Femur (tissue), 1 donor: ENCODE measurements at places on chromosomes 5 and 9.
A peak's percentile ranks its signal among the peaks of the same experiment; 100 is the strongest.

GRCh38 chr5:36897616-36898015, 21.0 kb downstream of the NIPBL start:
- no peak for DNase-seq

- no peak for DNase-seq
Observed at GRCh38 chr5:64292611-64293215, 127.1 kb downstream of the RNF180 start.

- DNase-seq = no peak
Observed at GRCh38 chr5:172364773-172365172, 81.2 kb upstream of the UBTD2 start.

GRCh38 chr5:107671742-107672210, 1.0 kb upstream of the EFNA5 start:
- no peak for DNase-seq

DNA sequence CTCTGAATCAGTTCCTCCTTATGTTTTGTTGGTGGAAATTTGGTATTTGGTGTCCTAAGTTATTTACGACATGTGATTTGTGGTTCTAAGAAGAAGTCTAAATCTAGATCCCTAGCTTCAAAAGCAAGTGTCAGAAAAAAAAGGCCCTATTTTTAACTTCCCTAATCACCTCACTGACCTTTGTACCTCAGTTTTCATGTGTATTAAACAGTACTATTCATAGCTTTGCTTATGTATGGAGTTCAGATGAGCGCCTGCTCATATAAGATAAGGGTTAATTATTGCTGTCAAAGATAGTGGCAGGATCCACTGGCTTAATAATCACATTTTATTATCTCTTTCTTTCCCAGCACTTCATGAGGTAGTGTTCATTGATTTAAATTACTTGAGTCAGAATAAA, 318.2 kb downstream of the PARP8 start:
- DNase-seq = no peak

- DNase-seq = no peak
Observed at GRCh38 chr5:50905996-50906570, 239.6 kb downstream of the PARP8 start.

DNA sequence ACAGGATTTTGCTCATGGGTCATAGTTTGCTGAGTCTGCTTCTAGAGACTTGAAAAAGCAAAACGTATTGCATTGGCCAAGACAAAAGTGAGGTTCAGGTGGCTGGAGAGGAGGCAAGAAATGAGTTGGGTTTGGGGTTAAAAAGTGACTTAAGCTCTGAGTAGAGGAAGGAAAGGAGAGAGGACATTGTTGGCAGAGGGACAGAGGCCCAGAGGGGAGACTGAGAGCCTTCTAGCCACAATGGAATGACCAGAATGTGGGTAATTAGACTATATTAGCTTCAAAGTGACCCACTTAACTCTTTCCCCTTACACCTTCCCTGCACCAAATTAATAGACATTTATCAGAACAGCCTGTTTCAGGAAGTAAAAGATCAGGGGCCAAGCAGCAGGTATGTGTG, 188.4 kb downstream of the ZNF462 start:
- DNase-seq = no peak

DNA sequence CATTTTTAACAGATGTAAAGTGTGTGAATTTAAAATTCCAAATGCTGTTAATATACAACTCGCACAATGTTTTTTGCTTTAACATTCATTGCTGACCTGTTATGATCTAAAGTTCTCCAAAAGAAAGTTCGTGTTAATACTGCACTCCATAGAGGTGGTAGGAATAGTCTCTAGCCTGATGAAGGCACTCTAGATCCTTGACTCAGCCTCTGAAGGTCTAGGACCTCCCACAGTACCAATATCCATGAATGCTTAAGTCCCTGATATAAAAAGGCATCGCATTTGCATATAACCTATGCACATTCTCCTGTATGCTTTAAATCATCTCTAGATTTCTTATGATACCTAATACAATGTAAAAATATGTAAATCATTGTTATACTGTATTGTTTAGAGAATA, 213.6 kb downstream of the EFNA5 start:
- no peak for DNase-seq

GRCh38 chr5:179438011-179438441, 92.8 kb upstream of the ADAMTS2 start:
- DNase-seq = no peak

- peak; percentile 31 for DNase-seq
Observed at GRCh38 chr9:123081824-123082223, 48.4 kb downstream of the GPR21 start.

- DNase-seq = no peak
Observed at GRCh38 chr9:121738411-121738810, 87.0 kb downstream of the DAB2IP start.

DNA sequence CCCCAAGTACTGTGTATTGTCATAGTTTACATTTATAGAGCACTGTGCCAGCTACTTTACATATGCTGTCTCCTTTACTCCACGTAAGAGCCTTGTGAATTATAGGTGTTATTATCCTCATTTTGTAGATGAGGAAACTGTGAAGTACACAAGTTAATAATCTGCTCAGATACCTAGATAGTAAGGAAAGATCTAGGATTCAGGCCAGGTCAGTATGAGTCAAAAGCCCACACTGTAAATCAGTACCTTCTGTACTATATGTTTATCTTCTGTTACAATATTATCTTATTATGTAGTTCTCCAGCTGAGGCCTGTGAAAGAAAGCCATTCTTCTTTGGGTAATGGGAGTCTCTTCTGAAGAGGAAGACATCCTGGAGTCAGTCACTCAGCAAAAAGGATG, 72.4 kb upstream of the TLX3 start:
- DNase-seq = no peak

- DNase-seq = no peak
Observed at GRCh38 chr9:88540251-88540763, 5.3 kb downstream of the NXNL2 start.

DNA sequence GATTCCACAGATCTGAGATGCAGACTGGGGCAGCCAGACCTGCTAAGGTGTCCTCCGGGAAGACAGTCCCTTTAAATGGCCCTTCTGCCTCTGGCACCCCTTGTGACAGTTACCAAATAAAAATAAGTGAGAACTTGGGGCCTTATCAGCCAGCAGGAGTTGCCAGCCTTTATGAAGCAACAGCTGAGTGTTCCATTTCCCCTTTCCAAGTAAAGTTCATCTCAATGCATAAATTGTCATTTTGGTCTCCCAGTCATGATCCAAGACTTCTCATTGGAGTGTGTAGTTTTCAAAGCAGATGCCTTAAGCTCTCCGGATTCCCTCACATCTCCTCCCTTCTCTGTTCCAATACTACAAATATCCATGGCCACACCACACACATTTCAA, 4.1 kb downstream of the PTCH1 start:
- no peak for DNase-seq

DNA sequence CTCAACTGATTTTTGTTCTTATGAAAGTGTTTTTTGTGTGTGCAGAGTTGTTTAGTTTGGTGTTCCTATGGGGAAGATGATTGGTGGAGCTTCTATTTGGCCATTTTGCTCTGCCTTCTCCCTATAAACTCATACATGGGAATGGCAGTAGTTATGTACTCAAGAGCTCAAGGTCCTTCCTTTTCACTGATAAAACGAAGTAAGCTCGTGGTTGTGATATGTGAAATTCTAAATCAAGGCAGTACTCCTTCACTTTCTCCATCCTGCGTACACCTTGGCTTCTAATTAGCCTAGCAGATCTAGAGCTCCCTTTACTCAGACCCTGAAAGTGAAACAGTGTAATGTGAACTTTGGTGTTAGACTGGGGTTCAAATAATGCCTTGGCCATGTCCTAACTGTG, 159.3 kb upstream of the TNC start:
- DNase-seq = no peak

DNA sequence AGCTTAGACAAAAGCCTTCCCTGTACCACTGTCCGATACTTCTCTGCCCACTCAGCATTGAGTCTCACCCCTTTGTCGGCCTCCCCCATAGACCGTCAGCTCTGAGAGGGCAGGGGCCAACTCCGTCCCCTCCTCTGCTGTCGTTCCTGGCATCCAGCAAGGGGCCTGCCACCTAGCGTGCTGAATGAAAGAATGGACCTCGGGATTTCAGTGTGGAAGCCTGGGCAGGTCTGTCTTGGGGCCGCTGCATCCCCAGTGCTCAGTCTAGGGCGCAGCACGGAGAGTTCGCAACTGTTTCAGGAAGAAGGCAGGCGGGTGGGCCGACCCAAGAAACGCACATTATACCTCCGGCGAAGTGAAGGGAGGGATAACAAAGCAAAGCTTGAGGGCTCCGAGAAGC, 1.5 kb upstream of the TOR1B start:
- DNase-seq = no peak

GRCh38 chr5:149852641-149853330, 91.8 kb downstream of the PDE6A start:
- DNase-seq = peak; percentile 75

GRCh38 chr9:74742792-74743730, 144.7 kb downstream of the TRPM6 start:
- DNase-seq = no peak

GRCh38 chr9:93532141-93532540, 44.2 kb upstream of the PHF2 start:
- no peak for DNase-seq

DNA sequence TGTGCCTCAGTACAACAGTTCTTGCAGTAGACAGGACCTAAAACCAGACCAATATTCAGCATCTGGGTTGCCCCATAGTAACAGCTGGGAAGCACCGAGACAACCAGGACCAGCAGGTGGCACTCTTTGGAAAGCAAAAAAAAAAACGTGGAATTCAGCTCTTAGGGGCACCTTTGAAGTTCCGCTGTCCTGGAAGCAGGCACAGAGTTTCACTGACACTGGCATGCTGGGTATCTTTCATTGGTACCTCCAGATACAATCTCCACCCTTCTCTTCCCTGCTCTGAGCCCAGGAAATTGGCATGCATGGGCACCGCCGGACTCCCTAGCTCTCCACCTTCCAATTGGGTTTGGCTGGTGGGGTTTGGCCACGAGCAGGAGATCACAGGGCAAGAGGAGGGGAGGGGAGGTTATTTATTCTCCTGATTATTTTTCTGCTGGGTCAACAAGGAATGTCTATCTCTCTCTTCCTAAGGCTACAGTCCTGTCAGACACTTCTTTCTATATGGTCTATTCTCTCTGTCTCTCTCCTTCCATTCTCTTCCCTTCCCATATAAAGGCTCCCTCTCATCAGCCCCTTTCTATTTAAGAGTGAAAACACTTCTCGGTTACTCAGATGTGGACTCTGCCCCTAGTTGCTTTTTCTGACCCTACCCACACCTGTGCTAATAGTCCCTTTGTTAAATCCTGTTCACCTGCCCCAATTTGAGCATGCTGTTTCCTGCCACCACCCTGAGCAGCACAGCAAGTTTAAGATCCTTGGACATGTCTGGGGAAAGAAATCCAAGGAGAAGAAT, 1.9 kb upstream of the IDNK start:
- peak; percentile 32 for DNase-seq

DNA sequence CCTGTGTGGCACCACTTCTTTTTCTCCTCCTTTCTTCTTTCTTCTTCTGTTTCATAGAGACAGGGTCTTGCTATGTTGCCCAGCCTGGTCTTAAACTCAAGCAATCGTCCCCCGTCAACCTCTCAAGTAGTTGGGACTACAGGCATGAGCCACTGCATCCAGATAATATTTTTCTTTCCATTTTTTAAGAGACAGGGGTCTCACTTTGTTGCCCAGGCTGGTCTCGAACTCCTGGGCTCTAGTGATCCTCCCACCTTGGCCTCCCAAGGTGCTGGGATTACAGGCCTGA, 47.4 kb upstream of the IER5L start:
- no peak for DNase-seq

DNA sequence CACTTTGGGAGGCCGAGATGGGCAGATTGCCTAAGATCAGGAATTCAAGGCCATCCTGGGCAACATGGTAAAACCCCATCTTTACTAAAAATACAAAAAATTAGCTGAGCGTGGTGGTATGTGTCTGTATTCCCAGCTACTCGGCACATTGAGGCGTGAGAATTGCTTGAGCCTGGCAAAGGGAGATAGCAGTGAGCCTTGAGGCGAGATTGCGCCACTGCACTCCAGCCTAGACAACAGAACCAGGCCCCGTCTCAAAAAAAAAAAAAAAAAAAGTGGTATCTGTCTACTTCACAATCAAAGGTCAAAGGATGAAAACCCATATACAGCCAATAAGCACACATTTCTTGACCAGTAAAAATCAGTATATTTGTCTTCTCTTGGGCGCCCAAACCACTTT, 728.5 kb upstream of the ADAMTS16 start:
- DNase-seq = no peak

GRCh38 chr9:27548055-27548741, 18.6 kb upstream of the MOB3B start:
- no peak for DNase-seq

DNA sequence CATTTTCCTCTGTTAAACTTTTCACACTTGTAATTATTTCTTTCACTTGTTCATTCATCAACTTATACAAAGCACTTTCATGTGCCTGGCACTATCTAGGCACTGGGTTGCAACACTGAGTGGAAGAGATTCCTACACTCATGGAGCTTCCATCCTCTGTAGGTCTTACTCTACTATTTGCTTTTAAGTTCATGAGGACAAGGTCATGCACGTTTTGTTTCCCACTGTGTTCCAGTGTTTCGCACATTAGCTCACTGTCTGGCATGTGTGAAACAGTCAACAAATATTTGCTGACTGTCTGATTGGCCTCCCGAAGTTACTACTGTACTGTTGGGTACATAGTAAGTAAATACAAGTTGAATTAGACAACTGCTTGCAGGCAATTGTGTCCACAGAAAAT, 87.9 kb upstream of the IFNK start:
- no peak for DNase-seq

DNA sequence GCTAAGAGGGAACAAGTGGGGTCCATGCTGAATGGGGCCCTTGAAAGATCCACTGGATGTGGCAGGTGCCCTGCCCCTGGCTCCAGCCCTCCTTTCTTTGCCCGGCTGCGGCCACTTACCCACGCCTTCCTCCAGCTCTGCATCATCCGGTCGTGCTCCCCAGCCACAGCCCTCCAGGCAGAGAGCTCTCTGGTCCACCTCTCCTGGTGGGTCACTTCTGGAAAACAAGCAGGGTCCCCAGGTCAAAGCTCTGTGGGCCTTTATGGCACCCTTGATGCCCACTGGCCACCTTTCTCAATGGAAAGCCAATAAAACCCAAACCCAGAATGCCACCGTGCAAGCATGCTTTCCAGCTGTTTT, 45.0 kb downstream of the SECISBP2 start:
- peak; percentile 13 for DNase-seq

- no peak for DNase-seq
Observed at GRCh38 chr5:4883360-4883759, 256.8 kb upstream of the ADAMTS16 start.

- no peak for DNase-seq
Observed at GRCh38 chr9:130498918-130499698, 54.3 kb downstream of the ASS1 start.

GRCh38 chr9:128175102-128175563, 15.1 kb downstream of the BBLN start:
- DNase-seq = no peak

DNA sequence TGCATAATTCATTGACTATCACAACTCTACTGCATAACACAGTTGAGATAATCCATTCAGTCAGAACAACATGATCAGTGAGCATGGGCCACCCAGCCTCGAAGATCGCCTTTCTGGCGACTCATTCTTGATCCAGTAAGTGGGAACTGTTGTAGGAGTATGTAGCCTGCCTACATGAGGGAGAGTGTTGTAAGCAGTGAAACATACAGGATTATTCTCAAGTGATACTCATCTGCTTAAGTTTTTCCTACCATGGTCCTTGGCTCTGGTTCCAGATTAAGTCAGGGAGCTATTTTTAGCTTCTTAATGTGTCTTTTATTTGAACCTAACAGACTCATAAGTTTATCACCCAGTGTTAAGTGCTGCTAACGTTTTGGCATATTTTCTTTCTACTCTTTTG, 44.0 kb downstream of the TNPO1 start:
- no peak for DNase-seq

- no peak for DNase-seq
Observed at GRCh38 chr9:36208521-36209253, 18.0 kb downstream of the CLTA start.
